ENCODE measurements at places on chromosomes 4 and X.

DNA sequence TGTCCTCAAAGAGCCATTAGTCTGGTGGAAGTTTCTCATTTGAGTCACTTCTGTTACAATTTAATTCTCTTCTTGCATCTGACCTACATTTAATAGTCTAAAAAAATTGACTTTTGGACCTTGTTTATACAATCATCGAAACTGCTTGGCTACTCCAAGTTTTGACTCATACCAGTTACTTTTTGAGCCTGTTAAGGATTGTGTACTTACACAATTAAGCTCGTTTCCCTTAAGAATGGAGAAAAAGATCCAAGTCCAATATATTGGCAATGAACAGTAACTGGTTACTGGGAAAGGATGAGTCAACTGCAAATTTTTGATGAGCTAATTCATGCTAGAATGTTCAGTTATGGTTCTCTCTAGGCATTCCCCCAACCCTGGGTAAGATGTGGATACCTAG, 58.2 kb downstream of the DCX start:
- no peak for DNase-seq

DNA sequence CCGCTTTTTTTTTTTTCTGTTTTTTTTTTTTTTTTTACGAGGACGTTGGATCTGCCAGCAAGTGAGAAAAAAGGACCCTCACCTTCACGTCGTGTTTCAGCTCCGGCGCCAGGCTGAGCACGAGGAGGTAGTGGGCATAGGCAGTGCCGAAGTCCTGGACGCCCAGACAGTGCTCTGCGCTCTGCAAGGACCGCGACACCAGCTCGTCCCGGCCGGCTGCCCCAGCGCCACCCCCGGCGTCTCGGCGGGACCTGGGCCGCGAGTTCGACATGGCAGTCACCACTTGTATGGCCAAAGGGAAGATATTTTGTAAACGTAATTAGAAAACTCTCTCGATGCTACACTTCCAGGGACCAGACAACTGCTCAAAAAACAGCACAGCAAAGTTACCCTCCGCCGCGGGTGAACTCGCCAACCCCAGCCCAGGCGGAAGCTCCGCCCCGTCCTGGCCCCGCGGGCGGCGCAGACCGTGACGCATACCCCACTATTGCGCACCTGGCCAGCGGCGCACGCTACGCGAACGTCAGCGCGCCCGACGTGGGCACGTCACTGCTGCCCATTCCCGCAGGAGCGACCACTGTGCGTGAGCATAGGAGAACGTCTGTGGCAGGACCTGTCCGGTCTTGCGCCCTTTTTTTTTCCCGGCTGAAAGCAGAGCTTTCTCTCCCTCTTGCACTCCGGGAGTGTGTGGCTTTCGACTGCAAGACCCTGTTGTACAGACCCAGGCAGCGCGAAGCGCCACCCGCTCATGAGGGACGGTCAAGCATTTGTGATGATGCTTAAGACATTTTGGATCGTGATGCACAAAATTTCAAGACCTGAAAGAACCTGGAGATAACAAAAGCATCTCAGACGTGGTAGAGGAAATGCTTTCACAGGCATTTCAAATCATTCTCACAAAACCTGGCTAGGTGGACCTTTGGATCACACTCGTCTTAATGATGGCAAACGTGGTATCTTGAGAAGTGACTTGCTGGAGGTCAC, at the start of gene PRMT9:
PRMT9 (minus strand) TSS at position 447 of the 984 bp plus-strand sequence; CDS start at position 271, 176 bp downstream.
- peak; percentile 88 for DNase-seq

DNA sequence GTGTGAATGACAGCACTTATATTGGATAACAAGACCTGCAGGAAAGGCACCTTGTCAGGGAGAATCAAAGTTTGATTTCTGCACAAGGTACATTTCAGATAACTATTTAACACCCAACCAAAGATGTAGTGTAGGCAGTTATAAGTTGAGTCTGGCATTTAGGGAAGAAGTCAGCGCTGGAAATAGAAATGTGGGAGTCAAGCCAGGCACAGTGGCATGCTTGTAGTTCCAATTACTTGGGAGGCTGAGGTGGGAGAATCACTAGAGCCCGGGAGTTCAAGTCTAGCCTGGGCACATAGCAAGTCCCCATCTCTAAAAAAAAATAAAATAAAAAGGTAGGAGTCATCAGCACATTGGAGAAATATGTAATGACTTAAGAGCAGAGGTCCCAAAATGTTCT, 295.1 kb downstream of the ZNF674 start:
- DNase-seq: no peak

DNA sequence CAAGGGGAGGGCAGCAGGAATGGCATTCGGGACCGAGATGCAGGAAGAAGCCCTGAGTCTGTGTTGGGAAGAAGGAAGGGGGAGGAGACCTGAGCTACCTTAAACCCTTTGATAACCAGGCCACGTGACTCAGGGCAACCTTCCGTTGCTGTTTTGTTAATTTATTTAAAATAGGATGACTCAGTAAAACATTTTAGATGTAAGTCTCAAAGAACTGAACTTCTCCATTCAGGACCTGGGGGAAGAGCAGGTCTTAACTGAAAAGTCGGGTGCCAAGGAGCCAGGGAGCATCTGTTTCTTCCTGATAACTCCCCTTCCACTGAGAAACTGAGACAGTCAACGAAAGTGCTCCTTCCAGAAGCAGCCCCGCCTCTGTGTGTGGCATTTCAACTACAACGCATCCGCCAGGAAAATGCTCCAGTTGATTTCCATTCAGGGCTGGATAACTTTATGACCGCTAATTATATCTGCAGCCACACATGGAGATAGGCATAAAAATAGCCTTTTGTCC, 88.0 kb downstream of the IRF2 start:
- no peak for DNase-seq

DNA sequence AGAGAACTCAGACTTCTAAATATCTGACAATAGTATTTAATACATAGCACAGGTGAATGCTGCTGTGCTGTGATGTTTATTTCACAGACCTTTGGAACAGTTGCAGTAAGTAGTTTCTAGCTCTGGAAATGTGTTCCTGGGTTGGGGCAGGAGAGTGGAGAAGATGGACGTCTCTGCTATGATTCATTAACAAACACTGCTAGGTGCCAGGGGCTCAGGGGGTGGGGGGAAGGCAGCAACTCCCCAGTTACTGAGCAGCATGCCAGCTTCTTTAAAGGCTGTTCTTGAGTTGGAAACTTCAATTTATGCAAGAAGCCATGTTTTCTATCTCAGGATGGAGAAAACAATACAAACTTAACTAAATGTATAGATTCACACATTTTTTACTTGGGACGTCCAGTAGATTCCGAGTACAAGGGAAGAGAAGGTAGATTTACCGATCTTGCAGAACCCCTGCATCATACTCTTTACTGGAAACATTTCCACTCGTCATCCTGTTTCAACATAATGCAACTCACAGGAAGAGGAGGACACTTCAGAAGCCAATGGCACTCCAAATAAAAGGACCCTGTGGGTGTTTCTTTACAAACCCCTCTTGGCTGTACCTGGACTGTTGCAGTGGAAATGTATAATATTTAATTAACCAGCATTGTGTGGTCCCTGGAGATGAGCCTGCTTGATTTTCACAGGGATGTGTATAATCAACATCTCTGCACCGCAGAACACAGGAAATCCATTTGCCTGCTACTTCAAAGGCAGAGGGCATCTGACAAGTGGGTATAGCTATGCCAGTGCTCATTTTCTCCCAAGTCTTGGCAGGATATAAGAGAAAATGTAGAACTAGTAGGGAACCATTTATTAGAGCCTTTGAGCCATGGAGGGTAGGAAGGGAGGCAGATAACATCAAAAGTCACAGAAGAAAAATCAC, 171.4 kb downstream of the SH3KBP1 start:
- no peak for DNase-seq

DNA sequence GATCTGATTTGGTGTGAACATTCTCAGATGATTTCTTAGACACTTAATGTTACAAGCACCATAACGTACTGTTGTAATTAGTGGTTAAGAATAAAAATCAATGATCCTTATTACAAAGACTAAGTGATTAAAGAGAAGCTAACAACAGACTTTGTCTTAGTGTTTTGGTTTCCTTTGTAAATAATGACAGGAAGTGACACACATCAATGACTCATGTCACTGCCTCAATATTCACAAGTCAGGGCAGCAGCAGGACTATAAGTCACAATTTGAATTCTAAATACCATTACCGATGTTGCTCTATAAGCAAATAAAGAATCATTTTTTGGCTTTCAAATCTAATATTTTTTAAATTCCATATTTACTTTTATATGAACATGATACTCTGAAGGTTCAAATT, 115.8 kb upstream of the FAT4 start:
- DNase-seq: no peak

DNA sequence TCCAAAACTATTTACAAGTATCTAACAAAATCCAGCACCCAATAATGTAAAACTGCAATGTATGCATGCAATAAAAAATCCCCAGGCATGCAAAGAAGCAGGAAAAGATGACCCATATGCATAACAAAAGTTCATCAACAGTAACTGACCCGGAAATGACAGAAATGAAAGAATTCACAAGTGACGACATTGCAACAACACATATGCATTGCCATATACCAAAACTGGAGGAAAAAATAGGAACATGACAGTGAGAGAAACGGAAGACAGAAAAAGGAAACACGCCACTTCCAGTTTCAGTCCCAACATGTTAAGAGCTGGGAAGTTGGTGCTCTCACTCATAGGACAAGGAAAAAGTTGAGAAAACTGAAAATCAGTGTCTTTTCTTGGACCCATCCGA, 154.6 kb downstream of the EVC2 start:
- DNase-seq: no peak

DNA sequence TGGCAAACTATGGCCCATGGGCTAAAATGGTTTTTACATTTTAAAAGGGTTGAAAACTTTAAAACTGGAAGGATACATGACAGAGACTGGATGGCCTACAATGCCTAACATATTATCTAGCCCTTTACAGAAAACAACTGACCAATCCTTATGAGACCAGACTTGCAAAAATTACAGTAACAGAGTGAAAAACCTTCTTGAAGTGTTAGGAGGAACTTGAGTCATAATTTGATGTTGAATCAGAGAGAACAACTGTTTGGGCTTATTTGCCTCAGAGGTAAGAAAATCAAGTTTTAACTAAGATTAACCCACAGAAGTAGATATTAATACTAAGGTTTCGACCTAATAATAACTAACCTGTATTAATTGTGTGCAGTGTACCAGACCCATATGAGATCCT, 12.4 kb upstream of the NAP1L5 start:
- no peak for DNase-seq

- peak; percentile 28 for DNase-seq
Measured at GRCh38 chr4:6198278-6198677, 2.1 kb downstream of the JAKMIP1 start.

GRCh38 chr4:92992758-92993157, 689.0 kb downstream of the GRID2 start:
- DNase-seq: no peak

GRCh38 chr4:182212211-182212761, 30.9 kb upstream of the TENM3 start:
- DNase-seq: no peak
